ENCODE measurements at places on chromosomes 11 and 22. TPM values are rescaled to one million over a fixed set of nuclear protein-coding genes. Genes with fewer than 3 reads are reported as not detected.

DNA sequence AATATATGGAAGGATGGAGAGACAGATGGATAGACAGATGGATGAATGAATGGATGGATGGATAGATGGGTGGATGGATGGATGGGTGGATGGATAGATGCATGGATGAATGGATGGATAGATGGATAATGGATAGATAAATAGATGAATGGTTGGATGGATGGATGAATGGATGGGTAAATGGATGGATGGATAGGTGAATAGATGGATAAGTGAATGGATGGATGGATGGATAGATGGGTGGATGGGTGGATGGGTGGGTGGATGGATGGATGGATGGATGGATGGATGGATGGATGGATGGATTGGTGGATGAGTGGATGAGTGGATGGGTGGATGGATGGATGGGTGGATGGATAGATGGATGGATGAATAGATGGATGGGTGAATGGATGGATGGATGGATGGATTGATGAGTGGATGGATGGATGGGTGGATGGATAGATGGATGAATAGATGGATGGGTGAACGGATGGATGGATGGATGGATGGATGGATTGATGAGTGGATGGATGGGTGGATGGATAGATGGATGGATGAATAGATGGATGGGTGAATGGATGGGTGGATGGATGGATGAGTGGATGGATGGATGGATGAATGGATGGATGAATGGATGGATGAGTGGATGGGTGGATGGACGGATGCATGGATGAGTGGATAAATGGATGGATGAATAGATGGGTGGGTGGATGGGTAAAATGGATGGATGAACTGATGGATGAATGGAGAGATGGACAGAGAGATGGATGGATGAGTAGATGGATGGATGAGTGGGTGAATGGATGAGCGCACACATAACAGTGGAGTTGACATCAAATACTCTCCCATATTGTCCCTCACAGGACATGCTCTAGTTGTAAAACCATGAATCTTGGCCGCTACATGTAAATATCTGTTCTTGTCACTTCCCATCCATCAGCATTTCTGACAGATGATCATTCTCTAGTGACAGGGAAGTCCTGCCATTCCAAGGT lies 8.8 kb downstream of the LSP1 start:
- no peak for DNase-seq

DNA sequence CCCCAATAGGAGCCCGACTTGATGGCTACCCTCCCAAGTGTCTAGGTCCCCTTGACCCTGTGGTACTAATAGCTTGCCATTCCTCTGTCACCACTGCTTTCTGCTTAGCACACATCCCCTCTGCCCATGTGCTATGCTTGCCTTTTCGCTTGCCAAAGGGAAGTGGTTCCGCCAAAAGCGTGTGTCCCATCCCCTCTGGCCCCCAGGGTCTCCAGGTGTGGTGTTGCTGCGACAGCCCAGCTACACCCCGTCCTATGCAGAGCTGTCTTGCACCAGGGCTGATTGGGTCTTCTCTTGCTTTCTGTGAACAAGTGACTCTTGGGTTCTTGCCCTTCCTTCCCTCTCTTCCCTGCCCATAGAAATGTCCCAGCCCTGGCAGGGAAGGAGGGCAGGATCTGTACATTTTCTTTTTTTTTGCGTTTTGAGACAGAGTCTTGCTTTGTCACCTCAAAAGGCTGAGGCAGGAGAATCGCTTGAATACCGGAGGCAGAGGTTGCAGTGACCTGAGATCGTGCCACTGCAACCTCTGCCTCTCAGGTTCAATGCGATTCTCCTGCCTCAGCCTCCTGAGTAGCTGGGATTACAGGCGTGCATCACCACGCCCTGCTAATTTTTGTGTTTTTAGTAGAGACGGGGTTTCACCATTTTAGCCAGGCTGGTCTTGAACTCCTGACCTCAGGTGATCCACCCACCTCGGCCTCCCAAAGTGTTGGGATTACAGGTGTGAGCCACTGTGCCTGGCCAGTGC lies 3.9 kb downstream of the TANGO2 start:
- DNase-seq = no peak

- DNase-seq = no peak
Measured at GRCh38 chr11:114501901-114502300, 57.8 kb downstream of the NXPE1 start.

GRCh38 chr22:48405741-48406140 lies 1421.9 kb downstream of the BRD1 start:
- DNase-seq = no peak

DNA sequence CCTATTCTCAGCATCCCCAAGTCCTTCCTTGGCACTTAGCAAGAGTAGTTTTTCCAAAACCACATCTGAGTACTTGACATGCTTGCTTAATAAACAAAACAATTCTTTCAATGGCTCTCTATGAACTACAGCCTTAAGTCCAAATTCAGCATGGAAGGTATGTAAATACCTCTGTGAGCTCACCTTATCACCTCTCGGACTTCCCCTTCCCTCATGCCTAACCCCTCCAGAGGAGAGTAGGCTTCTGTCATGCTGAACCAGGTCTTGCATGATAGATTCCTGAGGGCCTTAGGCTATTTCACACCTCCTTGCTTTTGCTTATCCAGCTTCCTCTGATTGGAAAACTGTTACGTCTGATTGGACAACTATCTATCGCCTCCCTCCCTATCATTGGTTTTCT lies 312.9 kb upstream of the CCDC90B start:
- DNase-seq = no peak

DNA sequence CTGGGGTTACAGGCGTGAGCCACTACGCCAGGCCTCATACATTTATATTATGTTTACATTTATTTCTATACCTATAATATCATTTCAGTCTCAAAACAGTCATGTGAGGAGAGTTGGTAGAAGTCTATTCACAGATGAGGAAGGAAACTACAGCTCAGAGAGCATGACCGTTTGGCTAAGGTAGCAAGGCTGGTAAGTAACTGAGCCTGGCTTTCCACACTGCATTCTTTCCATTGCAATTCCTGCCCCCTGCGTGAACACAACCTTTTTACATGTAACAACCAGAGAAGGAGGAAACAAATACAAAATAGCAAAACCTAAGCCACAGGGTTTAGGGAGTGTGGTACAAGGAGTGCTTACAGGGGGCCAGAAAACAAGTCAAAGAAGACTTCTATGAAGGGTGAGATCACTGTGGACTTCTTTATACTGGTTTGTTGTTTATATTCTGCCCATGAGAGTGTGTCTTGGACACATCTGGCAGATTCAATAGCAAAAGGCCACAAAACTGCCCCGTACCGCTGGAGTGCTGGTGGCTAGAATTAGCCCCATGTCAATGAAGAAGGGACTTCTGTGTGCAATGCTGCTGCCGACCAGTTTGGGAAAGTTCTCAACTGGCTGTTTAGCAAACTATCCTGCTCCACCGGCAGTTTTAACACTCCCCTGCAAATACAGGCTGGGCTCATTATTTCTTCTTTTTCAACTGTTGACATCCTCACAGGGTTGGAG lies 19.0 kb downstream of the MICAL3 start:
- DNase-seq = no peak

PTGDR2 gene
- total RNA-seq = 12.4 TPM

ACTN3 gene
- not detected for total RNA-seq

HIC2 gene
- 13.7 TPM for total RNA-seq

CCDC89 gene
- under 0.01 TPM for total RNA-seq

GDPD4 gene
- total RNA-seq = not detected

All from hematopoietic multipotent progenitor cell (in vitro differentiated cells).